ENCODE measurements at places on chromosomes 12 and 14.
A peak's percentile ranks its signal among the peaks of the same experiment; 100 is the strongest.

GRCh38 chr12:120887253-120888043 is 16.7 kb downstream of the SPPL3 start:
- DNase-seq = no peak

DNA sequence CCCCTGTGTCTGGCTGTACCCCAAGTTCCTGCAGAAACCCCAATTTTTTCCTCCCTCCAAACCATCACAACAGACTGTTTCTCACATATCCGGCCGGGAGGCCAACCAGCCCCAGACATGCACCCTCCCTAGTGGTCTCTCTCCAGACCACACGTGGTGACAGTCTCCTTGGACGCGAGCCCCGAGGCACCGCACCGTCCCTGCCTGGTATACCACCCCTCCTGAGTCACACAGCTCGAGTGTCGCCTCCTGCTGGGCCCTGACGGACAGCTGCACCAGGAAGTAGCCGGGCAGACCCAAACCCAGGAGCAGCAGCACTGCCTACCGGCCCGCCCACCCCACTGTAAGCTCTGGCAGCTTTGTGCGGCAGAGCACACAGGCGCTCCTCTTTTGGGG is 97.4 kb downstream of the RFLNA start:
- no peak for DNase-seq

DNA sequence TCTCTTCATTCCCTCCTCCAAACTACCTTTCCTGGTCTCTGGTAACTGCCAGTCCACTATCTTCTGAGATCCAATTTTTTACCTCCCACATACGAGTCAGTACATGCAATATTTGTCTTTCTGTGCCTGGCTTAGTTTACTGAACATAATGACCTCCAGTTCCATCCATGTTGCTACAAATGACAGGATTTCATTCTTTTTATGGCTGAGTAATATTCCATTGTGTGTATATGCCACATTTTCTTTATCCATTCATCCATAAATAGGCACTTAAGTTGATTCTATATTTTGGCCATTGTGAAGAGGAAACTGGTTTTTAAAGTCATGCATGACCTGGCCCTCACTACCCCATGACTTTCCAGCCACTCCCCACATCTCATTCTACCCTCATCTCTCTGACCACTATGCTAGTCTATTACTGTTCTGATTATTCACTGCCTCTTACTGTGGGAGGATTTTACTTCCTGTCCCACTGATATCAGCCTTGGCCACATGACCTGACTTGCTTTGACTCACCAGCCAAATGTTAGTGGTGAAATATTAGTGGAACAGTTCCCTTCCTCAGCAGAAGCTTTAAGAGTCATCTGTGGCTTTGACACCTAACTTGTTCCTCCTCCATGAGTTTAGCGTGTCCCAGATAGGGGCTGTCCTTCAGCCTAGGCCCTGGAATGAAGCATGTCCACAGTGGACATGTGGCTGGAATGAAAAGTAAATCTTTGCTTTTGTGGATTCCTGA is 52.2 kb downstream of the GOLGA5 start:
- DNase-seq = peak; percentile 25

- no peak for DNase-seq
Observed at GRCh38 chr12:107656302-107656701, 29.3 kb upstream of the PWP1 start.

GRCh38 chr12:131363841-131364495 is 346.9 kb upstream of the SFSWAP start:
- no peak for DNase-seq

GRCh38 chr12:100317371-100317770 is 39.5 kb upstream of the SLC17A8 start:
- DNase-seq = no peak

DNA sequence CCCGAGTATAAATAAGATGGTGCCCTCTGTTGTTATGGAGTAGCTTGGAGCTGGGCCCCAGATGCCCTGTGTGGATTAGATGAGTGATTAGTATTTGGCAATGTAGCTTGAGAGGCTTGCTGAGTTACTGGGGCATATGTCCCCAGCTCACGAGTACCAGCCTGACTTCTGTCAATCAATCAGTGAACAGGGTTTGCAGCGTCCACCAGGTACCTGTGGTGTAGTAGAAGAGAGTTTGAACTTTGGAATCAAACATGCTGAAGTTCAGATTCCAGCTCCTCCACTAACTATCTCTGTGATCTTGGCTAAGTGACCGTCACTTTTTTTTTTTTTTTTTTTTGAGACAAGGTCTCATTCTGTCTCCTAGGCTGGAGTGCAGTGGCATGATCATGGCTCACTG is 11.6 kb upstream of the TCL1B start:
- DNase-seq = no peak

- no peak for DNase-seq
Observed at GRCh38 chr12:1865284-1865866, 45.0 kb downstream of the LRTM2 start.

- DNase-seq = no peak
Observed at GRCh38 chr12:26238341-26239121, 43.2 kb downstream of the SSPN start.

- DNase-seq = no peak
Observed at GRCh38 chr12:90244232-90244631, 535.6 kb upstream of the ATP2B1 start.

DNA sequence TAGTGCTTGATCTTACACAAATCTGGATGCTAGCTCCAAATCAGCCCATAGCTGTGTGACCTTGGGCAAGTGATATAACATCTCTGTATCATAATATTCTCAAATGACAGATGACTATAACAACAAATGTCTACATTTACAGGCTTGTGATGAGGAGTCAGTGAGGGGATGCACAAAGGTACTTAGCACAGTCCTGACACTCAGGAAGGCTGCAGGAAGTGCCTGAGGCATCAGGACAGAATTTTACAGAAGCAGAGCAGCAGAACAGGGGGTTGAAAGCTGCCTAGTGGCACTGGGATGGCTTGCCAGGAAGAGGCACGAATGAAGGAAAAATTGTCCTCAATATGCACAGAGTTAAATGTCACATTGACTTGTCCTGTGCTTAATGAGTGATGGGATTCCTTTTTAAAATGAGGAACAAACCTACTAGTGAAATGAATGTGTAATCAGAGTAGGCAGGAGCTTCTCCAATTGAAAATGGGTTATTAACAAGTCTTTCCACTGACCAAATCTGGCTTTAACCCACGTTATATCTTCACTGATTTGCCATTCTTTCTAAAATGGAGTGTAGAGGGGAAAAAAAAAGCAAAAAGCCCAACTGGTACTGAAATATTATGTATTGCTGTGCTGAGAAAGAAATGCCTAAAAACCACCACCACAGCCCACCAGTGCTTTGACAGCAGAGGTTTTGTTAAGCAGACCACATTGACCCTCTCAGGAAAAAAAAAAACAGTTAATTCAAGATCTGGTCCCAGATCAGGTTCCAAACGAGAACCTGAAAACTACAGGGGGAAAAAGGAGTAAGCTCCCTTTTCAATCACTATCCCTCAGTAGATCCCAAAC is 11.6 kb downstream of the BTG1 start:
- no peak for DNase-seq

DNA sequence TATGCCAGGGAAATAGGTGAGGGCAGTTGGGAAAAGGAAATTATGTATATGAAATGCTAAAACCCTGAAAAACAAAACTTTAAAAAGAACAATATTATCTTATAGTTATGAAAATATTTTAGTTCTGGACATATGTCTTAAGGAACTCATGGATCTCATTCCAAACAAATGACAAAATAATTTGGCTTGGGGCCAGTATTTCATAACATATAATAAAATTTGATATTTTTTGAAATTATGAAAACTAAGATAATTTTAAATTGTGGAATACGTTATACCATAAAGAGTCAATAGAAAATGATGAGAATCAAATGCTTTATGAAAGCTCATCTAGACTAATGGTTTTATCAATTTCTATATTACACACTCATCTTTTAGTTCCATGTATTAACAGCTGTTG is 173.8 kb upstream of the DCN start:
- DNase-seq = no peak
